Ascending aorta (tissue), 2 donors: ENCODE measurements at places on chromosomes 2 and 18. TPM values are rescaled to one million over a fixed set of nuclear protein-coding genes. Genes with fewer than 3 reads are reported as not detected.

MERTK gene
- 11.1 TPM for total RNA-seq

GRP gene
- not detected for total RNA-seq

CFAP221 gene
- total RNA-seq, result not detected

NABP1 gene
- total RNA-seq, result 38.5 TPM

- no peak for DNase-seq
Observed at GRCh38 chr2:64698668-64699444, 45.1 kb upstream of the SERTAD2 start.

- DNase-seq, result no peak
Observed at GRCh38 chr2:3132966-3133365, 244.7 kb downstream of the EIPR1 start.

DNA sequence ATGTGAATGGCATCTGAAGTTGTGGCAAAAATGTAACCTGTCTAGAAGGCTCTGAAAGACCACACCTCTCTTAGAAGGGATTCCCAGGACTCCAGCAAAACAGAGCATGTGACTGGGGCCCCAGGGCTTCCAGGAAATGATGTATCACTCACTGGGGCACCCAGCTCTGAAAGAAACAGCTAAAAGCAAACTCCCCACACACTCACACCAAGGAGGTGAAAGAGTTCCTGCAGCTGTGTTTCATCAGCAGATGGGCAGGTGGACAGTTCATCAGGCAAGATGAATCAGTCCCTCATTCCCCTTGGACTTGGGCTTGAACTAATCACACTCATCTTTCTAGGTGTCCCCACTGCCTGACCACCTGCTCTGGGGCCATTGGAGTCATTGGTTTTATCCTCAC is 76.2 kb downstream of the CCBE1 start:
- DNase-seq, result no peak
